ENCODE measurements at places on chromosomes 7 and 10.

DNA sequence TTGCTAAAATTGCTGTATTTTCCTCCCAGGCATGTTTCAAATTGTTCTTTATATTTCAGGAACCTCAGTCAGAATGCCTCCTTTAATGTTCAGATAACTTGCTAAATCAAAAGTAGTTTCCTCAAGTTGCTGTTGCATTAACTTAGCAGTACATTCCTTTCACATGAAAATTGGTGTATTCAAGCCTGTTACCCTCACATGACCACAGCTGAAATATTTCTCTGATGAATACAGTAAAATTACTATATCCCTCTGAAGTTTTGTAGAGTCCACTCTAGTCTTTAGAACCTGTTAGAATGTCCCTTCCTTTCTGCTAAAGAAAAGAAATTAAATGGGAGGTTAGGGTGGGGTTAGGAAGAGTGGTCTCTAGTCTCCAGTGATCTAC, 24.5 kb upstream of the C1GALT1 start:
- no peak for DNase-seq

DNA sequence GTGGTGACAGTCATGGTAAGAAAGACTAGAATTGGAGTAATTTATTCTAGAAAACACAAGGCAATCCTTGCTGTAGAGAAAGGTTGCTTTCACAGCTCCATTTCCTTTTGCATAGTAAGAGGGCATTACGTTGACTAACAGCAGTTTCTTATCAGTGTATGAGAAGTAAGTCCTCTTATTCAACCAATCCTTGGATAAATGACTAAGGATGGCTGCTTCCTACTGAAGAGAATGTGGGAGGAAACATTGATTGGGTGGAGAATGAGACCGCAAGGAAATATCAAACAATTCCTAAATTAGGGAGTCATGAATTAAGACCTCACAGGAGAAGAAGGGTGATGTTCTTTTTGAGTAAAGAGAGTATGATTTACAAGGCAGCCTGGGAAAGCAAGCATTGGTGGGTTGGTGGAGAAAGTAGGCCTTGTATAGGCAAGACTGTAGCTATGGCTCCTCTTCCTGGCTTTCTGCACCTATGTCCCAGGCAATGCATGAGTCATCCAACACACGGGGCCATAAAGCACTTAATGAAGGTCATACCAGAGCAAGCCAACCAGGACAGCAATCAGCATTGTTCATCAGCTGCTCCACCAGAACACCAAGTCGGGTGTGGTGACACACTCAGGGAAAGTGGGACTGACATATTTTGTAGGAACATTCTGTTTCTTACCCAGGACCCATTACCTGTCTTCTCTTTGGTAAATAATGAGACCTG, 5.6 kb downstream of the MGAM start:
- no peak for DNase-seq

DNA sequence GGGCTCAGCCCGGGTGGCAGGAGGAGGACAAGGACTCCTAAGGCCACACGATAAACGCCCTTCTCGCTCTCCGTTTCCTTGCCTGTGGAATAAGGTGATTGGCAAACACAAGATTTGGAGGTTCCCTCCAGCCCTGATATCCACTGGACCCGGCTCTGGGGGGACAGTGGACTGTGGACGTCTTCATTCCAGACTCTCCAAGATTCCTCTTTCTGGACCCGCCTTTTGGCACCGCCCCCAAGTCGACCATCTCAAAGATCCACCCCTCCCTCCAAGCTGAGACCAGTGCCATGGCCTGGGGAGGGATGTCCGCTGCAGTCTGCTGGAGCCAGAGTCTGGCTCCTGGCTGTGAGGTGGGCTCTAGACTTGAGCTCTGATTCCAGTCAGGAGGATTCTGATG, 23.6 kb downstream of the ZNF783 start:
- DNase-seq, result no peak

GRCh38 chr7:112252691-112253090, 46.2 kb downstream of the ZNF277 start:
- DNase-seq, result no peak

DNA sequence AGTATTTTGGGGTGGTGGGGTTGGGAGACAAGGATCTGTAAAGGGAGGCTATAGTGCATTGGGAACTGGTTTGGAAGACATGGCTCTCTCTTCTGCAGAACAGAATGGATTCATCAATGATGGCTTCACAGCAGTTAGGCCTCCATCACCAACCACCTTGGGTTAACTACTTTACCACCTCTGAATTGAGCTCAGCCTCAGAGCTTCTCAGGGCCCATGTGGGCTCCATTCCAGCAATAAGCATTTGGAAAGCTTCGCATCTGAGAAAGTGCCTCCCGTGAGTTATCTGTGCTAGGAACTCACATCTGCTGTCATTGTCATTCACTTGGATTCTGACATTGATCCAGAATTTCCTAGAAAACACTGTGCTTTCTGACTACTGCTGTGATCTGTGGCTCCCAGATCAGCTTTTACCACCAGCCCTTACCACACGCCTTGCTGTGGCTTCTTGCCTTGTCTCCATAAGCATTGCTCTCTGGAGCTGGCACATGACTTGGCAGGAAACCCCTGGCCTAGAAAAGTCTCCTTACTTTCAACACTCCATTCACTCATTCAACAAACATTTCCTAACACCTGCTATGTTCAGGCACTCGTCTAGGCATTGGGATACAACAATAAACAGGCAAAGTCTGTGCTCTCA, 70.7 kb upstream of the ADO start:
- DNase-seq, result no peak

GRCh38 chr10:63588436-63589167, 67.4 kb downstream of the REEP3 start:
- no peak for DNase-seq

DNA sequence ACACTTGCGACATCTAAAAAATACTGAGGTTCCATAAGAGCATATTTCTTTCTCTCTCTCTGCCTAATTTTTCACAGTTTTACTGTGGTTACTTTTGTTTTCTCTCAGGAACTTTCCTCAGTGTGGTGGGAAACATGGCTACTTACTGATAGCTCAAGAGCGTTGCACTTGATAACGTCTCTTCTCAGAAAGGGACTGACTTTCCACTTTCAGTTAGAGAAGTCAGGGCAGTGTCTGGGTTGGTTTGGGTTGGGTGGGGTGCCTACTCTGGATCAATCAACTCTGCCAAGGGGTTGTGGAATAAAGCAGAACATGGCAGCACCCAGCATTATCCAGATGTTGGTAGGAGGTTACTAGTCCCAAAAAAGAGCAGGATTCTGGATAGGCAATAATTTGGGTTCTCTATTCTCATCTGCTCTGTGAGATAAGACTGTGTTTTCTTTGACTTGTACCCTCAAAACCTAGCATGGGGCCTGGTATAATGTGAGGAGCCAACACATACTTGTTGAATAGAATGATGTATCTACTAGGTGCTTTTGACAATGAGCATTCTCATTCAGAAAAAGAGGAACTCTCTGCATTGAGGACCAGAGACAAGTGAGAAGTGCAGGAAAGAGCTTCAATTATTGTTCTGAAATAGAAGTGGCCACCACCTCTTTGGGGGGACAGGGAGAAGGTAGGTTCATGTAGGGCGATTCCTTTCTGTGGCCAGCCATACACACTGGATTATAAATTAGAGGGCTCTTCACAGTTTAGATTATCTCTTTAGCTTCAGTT, 315.7 kb downstream of the REEP3 start:
- no peak for DNase-seq

- no peak for DNase-seq
Measured at GRCh38 chr10:44801383-44802327, 109.5 kb upstream of the TMEM72 start.

- no peak for DNase-seq
Measured at GRCh38 chr7:93092757-93093370, 24.9 kb downstream of the SAMD9 start.

GRCh38 chr7:18294411-18294810, 201.1 kb upstream of the HDAC9 start:
- DNase-seq, result no peak

DNA sequence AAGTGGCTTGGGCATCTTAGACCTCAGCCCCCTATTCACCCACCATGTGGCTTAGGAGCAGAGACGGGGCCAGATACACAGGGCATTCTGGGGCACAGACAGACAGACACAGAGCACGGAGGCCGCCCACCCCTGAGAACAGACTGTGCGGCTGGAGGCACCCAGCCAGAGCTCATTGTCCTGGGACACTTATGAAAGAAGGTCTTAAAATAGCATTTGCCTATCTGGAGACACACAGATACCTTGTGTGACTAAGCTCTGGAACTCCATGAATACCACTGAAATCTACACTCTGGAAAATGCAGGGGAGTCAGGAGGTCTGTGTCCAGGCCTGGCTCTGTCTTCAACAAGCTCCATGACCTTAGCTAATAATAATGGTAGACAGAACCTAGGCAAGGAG, 41.4 kb upstream of the ADO start:
- DNase-seq, result no peak

DNA sequence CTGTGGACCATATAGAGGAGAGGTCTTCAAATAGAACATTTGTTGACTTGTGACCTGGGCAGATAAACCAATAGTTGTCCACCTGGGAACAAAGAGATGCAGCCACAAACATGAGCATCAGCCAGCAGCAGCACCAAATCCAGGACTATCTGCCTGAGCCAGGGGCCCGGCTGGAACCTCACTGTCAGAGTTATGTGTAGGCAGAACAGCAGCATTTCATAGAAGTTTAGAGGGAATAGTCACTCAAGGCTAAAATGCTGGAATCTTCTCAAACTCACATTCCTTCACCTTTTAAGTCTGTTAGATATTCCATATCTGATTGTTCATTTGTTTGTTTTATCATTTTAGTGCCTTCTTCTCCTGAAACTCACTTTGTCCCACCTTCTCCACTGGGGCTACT, 72.2 kb upstream of the IL6 start:
- no peak for DNase-seq

DNA sequence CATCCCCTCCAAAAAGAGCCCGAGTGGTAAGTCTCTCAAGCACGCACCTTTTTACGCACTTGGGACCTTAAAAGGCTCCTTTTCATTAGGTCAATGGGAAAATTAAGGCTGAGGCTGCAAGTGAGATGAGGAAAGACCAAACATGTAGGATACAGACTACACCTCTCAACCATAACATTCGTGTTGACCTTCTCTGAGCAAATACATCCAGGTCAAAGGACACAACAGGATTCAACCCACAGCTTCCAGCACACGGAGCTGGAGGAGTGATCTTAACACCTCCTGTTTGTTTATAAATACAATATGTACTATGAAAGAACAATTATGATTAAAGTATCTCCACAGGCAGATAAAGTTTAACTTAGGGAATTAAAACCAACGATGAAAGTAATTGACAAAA, 9.7 kb downstream of the SFMBT2 start:
- DNase-seq, result no peak

DNA sequence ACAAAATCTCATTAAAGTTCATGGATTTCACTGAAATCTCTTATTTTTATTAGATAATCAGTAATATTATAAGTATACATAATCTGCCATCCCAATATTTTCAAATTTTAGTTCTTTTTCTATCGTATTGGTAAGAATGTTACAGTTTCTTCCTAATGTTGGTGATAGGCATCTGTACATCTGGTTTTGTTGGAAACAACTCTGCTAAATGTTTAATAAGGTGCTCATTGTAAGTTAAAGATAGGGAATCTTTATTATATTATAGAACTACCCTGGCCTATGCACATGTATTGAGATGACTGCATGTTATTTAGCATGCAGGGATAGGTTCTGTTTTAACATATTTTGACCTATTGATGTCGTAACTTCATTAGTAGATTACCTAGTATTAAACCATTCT, 188.6 kb upstream of the PRPS1L1 start:
- no peak for DNase-seq

GRCh38 chr10:50579491-50580261, 44.1 kb downstream of the SGMS1 start:
- no peak for DNase-seq

DNA sequence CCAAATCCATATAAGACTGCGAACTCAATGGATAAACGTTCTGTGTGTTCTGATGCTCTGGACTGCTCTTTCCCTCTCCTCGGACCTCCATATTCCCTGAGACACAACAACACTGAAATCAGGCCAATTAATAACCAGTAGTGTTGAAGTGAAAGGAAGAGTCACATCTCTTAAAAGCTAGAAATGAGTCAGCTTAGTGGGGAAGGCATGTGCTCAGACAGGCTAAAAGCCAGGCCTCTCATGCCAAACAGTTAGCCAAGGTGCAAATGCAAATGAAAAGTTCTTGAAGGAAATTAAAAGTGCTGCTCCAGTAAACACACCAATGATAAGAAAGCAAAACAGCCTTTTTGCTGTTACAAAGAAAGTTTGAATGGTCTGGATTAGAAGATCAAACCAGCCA, 29.3 kb downstream of the TNS3 start:
- DNase-seq, result no peak

- DNase-seq, result no peak
Measured at GRCh38 chr10:51137756-51138529, 63.7 kb downstream of the PRKG1 start.

- DNase-seq, result no peak
Measured at GRCh38 chr10:10364902-10365301, 652.8 kb upstream of the CELF2 start.

GRCh38 chr7:50220273-50220672, 84.2 kb upstream of the IKZF1 start:
- no peak for DNase-seq

DNA sequence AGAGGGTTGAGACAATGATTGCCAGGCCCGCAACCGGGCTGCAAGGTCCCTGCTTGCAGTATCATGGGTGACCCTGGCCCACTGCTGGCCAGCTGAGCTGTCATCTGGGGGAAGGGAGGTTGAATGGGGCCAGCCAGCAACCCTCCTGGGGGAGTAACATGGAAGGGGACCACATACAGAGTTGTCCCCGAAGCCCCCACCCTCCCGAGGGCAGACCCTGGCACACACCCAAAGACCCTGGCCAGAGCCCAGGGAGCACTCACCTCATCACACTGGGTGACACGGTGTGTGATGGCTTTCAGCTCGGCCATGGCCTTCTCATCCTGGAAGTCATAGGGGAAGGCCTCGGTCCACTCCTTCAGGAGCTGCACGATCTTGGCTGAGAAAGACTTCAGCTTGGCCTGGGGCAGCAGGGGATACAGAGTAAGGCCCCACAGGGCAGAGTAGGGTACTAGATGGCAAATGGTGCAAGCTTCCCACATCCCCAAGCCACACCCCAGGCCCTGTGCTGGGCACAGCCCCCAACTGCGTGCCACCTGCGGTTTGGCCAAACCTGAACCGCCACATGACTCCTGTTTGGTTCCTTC, 63.4 kb downstream of the CSGALNACT2 start:
- DNase-seq, result no peak

DNA sequence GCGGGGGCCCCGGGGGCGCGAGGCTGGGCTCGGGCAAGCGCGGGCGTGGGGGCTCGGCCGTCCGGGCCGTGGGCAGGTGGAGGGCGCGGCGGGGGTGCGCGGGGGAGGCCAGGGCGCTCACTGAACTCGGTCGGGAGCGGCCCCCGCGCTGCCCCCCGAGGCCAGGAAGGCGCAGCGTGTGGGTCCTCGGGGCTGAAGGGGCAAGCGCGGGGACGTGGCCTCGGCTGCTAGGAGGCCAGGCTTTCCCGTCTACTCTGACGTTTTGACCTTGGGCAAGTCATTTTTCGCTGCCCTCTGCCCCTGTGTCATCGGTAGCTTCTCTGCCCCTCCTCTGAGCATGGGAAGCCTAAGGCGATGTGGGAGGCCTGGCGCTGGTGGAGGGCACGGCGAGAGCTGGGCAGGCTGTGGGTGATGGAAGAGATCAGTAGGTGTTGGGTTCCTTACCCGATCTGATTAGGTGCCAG, 441 bp downstream of the FBH1 start:
- DNase-seq, result peak; percentile 36

- no peak for DNase-seq
Measured at GRCh38 chr7:111107579-111107978, 16.7 kb downstream of the LRRN3 start.

GRCh38 chr10:63438506-63439498, 27.0 kb downstream of the JMJD1C start:
- no peak for DNase-seq

GRCh38 chr7:157403646-157404401, 67.0 kb downstream of the DNAJB6 start:
- no peak for DNase-seq
